Ovary (tissue), 10 donors: ENCODE measurements at places on chromosomes 3 and 15.

DNA sequence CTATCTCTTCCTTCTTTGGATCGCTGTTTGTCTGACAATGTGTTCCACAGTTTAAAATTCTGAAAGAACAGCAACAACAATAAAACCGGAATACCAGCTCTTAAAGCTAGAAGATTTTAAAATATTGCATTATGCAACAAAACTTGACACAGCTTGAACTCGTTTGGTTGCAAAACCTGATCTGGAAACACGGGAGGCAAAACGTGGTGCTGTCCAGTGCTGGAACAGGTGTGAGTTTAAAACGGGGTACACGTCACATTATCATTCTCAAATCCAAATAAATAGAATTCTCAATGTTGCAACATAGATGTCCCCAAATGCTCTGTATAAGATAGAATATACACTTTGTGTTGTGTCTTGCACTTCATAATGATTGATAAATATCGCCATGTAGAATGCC lies 110.9 kb upstream of the LYSMD4 start:
- DNase-seq, result no peak

DNA sequence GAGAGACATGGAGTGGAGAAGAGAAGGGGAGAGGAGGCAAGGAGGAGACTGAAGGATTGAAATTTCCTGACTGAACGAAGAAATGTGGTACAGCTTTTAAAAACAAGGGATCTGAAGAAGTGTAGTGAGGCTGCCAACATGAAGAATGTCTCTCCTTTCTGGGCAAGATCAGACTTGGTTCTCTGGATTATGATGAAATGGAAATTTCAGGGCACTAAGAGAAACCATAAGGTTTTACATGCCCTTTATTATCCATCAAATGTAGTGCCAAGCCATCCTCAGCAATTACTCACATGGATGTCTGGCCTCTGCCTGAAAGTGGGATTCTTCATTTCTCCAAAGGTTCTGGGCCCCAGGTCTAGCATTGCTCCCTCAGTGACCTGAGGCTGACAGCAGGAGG lies 77.6 kb upstream of the CCDC80 start:
- DNase-seq, result no peak

GRCh38 chr3:134619884-134620445 lies 30.9 kb downstream of the KY start:
- no peak for DNase-seq

DNA sequence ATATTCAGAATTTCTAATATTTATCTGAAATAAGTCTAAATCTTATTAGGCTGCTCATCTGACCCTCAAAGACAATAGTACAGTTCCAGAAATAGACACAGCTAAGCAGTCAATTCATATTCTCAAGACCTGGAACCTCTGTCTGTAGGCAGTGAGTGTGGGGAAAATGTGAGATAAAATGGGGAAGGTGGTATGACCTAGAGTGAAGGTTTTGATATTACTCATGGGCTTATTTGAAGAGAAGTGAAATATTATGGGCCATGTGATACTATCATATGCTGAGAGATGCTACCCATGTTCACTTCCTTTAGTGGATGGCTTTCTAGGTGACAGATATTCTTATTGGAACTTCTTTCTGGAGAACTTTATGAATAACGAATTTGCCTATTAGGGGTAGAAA lies 33.5 kb downstream of the TGFBR2 start:
- no peak for DNase-seq

DNA sequence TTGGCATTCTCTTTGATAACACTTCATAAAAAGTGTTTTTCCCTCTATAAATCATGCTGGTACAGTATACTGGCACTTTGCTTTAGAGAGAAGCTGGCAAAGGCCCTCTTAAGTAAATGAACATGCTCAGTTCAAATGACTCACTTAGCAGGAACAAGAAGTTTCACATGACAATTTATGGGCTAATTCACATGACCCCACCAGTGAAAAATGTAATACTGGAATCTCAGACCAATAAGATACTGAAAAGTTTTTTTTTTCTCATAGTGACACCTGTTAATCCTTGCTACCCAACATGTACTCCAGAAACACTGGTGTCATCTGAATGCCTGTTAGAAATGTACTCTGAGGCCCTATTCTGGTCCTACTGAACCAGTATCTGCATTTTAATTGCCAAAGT lies 13.9 kb downstream of the BTBD1 start:
- DNase-seq, result no peak

DNA sequence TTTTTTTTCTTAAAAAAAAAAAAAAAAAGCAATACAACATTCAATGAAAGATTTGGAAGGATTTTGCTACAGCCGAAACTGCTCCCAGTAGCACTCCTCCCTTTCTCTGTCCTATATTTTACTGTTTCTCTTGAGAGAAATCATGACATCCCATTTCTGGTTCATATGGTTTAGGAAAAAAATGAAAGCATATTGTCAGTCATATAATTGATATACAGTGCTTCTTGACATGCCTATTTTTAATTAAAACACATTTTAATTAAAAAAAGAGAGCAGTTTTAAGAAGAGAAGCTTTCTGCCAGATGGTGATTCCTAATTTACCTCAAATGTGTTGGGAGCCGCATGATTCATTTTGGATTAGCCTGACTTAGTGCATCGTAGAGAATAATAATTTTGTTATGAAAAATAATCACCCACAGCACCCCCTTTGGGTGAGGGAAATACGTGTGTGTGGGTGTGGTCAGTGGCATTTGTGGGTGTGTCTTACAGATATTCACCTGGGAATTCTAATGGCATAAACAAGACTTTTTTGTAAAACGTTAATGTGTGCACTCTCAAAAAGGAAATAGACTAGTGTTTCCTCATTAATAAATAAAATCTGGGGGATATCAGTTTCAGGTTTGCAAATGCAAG lies 544.5 kb downstream of the MFSD1 start:
- DNase-seq, result no peak

GRCh38 chr3:16288664-16289063 lies 23.7 kb downstream of the OXNAD1 start:
- no peak for DNase-seq

GRCh38 chr3:174737966-174738365 lies 121.2 kb upstream of the NAALADL2 start:
- DNase-seq, result no peak

DNA sequence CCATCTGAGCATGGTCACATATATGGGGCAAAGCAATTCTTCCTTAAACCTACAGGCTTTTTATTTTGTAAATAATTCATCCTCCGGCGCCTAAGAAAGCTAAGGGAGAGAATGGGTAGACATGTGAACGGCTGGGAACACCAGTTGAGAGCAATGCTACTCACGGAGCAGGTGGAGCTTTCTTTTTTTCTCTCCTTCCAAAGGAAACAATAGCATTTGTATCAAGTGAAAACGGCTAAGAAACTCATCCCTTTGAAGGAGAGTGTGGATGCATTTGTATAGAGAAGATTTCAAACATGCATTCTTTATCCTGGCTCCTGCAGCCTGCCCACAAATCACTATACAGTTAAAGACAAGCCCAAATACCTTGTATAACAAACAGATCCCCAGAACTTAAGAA lies 637.8 kb downstream of the MAGI1 start:
- DNase-seq, result no peak

DNA sequence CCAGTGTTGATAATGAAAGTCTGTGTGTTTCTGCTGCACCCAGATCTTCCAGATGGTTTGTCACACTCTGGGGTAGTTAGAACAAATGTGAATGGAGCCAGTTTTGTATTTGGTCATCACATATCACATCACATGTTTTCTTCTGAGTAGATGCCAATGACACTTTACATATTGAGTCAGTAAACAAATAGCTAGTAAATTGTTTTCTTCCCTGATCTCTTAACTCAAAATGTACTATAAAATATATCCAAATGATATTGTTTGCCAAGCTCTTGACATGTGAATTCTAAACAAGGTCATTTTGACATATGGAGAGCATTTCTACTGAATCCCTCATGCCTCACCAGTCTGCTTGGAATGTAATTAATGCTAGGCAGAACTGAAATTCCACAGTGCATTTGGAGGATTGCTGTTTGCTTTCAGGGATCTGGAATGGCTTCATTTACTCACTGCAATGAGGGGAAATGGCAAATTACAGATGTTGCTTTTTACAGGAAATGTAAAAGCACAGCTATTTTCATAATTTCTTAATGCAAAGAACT lies 45.0 kb downstream of the PDHB start:
- no peak for DNase-seq

DNA sequence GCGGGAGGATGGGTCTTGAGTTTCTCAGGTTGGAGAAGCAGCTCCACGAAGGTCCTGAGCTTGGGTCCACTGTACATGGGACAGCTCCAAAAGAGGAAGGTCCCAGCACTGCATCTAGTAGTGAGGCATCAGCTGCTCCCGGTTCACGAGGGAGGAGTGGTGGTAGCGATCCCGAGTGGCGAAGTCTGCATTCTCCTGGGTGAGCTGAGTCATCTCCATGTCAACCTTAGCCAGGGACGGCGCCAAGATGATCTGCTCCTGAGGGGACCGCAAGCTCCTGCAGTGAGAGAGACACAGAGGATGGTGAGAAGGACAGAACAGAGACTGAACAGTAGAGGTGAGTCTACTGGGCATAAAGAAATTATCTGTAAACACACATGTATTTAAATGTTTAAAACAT lies 28.0 kb upstream of the HEG1 start:
- no peak for DNase-seq

- no peak for DNase-seq
Observed at GRCh38 chr3:153038367-153038766, 123.7 kb upstream of the RAP2B start.

DNA sequence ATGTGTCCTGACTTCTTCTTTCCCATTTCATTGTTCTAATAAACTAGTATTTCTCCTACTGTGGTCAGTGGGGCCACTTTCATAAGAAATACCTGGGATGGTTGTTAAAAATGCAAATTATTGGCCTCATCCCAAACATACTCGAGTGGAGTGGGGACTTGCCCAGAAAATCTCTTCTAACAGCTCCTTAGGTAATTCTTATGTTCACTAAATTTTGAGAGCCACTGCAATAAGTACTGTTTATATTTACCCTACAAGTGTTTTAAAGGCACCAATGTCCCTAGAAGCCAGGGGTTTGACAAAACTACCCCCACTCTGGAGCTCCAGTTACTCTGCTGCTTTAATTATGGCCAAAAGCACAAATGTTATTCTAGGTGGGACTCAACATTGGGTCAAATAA lies 70.0 kb upstream of the ACP3 start:
- no peak for DNase-seq

DNA sequence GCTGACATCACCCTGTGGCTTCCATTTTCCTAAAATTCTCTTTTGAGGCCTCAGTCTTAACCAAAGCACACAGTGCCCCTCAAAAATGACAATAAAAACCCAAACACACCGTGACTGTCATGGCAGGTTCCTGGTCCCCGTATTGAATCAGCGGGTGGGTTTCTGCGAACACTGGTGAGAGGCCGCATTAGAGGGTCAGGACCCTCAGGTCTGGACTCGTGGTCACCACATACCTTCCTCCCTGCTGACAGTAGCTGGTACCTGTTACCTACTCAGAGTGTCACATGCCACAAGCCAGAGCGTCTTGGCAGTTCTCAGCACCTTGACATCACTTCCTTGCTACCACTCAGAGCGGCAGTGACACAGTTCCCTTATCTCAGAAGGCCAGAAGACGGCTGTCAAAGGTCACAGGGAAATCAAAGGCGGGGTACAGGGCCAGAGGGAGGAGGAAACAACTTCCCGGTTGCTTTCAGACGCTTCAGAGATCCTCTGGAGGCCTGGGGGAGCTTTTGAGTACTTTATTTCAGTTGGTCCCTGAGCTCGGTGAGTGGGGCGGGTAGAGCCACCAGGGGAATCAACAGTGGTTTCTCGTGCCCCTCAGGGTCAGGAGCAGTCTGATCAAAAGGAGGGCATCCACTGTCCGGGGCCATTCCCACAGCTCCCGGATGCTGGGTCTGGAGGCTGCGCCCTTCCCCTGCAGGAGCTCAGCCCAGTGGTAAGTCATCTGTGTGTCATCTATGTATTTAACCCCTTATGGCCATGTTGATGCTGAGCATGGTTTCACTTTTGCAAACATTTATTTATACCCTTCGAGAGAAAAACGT lies at the start of the genes CCR5AS and CCRL2:
TSS of gene CCR5AS (minus strand) at position 279 of the 824 bp plus-strand sequence.
TSS of gene CCRL2 (plus strand) at position 472 of the 824 bp plus-strand sequence. CDS start 821 bp downstream, outside the sequence.
- no peak for DNase-seq

DNA sequence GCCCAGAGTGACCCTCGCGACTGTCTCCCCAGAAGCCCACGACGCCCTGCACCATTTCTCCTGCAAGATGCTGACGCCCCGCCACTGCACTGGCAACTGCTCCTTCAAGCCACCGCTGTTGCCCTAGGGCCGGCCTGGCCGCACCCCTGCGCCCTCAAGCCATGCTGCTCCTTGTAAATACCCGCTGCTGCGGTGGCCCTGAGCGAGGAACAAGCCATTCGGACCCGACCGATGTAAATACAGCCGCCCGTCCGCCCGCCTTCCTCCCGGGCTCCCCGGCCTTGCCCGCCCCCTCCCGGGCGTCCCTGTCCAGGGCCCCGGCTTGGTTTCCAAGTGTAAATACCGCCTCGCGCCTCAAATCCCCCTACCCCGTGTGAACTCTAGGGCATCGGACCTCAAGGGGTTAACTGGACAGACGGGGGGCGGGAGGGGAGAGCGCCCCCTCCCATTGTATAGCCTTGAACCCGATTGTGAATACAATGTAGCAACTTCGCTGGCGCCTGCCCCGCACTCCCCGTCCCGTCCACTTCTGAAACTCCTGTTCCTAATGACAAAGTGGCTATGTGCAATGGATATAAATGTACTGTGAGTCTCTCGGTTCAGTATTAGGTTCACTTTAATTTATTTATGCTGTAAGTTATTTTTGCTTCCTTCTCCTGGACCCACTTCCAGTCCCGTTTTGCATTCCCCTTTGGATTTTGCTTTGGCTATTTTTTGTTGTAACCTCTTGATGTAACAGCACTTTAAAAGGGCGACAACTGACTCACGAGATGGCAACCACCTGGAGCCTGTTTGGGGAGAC lies 5.9 kb downstream of the RNU6-1 start:
- DNase-seq, result no peak

DNA sequence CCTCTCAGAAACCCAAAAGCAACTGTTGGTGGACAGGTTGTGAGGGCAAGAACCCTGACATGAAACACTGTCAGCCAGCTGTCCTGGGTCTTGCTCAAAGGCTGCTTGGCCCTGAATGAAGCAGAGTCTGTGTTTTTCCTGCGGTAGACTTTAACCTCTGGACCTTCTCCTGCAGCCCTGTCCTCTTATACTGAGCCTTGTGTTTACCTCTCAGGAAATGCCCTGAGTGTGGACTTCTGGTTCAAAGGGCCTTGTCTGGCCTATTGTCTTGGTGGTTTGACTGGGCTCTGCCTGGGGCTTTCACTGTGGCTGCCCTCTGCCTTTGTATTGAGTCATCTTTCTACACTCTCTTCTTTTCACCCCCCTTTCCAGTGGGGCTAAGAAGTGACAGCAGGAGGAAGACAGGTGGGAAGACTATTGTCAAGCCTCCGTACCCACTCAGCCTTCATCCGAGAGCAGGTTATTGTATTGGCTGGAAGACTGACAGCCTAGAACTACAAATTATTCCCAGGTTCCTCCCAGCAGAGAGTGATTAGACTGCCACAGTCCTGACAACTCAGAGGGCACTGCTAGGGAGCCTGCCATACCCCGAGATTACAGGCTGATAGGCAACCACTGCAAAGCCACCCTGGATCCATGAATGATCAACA lies 3.5 kb downstream of the SEC13 start:
- DNase-seq, result no peak

- DNase-seq, result no peak
Observed at GRCh38 chr3:172511783-172512762, 11.2 kb downstream of the TNFSF10 start.

- DNase-seq, result peak; percentile 87
Observed at GRCh38 chr3:69085833-69086722, 1.3 kb downstream of the ARL6IP5 start.

- no peak for DNase-seq
Observed at GRCh38 chr3:166879661-166880060, 500.4 kb downstream of the ZBBX start.
